ENCODE measurements at places on chromosomes 6 and 20.

DNA sequence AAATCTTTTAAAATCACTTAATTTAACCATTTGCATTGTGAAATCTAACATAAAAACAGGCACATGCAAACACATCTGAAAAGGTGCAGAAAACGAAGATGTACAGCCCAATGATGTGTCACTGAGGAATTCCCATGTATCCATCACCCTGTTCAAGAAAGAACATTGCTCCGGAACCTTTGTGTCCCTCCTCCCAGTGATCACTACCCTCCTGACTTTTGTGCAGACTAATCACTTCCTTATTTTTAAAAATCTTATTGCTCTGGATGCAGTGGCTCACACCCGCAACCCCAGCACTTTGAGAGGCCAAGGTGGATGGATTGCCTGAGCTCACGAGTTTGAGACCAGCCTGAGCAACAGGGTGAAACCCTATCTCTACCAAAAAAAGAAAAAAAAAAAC is 14.6 kb downstream of the GINS1 start:
- DNase-seq = no peak

GRCh38 chr20:24629668-24630067 is 160.2 kb downstream of the SYNDIG1 start:
- no peak for DNase-seq

- DNase-seq = no peak
Measured at GRCh38 chr6:33592595-33593413, 12.7 kb upstream of the BAK1 start.

GRCh38 chr20:4972506-4973251 is 28.6 kb downstream of the SLC23A2 start:
- DNase-seq = no peak

DNA sequence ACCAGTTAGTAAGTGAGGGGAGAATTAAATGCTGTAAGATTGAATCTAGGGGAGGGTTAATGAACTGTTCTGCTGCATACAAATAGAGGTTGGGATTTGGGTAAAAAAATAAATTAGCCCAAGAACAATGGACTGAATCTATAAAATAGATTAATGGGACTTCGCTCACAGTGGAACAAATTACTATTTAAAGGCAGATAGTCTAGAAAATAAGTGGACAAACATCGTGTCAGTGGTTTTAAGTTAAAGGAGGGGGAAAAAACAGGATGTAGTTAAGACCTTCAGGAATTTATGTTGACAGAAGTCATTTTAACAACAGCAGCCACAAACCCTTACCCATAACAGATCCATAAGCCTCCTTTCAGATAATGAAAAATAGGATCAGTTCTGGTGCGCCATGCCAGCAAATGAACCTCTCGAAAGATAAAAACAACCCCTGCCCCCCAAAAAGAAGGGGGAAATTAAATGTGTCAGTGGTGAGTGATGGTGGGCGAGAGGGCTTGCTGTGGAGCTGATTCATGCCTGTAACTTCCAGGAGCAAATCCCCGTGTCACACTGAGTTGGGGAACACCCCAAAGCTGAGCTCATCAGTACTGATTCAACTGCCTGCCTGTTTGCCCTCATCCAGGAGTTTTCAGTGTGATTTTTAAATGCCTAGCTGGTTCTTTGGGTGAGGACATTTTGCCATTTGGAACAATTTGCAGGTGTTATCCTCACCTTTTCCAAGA is 86.8 kb downstream of the PPP1R14C start:
- DNase-seq = no peak

GRCh38 chr6:5379647-5380242 is 118.4 kb downstream of the FARS2 start:
- DNase-seq = peak; percentile 59

- no peak for DNase-seq
Measured at GRCh38 chr6:155352130-155352420, 37.8 kb upstream of the TFB1M start.

GRCh38 chr6:109660526-109661320 is 30.3 kb downstream of the AK9 start:
- DNase-seq = no peak

DNA sequence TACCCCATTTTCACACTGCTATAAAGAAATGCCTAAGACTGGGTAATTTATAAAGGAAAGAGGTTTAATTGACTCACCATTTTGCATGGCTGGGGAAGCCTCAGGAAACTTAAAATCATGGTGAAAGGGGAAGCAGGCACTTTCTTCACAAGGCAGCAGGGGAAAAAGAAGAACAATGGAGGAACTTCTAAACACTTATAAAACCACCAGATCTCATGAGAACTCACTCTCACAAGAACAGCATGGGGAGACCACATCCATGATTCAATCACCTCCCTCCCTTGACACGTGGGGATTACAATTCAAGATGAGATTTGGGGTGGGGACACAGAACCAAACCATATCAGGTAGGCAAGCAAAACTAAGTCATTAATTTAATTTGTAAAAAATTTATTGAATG is 343.2 kb downstream of the FRK start:
- DNase-seq = no peak

DNA sequence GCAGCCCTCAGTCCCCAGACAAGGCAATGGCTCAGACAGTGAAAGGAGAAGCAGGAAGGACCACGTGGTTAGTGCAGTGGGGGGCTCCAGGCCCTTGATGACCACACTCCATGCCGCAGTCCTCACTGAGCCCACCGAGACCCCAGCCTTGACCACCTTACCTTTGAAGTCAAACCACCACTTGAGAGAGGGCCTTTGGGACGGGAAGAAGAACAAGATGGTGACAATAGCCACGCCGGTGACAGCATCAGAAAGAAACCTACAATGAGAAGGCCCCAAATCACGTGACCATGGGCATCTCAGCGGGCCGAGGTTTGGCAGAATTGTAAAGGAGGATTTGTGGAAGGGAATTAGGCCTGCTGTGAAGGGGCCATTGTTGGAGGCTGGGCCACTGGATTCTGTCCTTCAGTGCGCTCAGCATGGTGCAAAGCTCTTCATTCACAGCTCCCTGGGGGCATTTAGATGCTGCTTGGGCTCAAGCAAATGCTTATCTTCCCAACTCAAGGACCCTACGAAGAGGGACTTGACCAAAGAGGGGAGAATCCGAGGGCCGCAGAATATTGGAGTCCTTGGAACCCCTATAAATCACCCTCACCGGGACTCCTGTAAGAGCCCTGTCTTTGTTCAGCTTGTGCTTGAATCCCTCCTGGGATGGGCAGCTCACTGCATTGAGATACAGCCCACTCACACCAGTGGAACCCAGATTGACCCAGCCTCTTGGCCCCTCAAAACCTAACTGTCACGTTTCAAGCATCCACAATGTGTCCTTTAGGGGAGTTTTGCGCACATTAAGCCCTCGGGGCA is 33.2 kb upstream of the OCSTAMP start:
- no peak for DNase-seq

DNA sequence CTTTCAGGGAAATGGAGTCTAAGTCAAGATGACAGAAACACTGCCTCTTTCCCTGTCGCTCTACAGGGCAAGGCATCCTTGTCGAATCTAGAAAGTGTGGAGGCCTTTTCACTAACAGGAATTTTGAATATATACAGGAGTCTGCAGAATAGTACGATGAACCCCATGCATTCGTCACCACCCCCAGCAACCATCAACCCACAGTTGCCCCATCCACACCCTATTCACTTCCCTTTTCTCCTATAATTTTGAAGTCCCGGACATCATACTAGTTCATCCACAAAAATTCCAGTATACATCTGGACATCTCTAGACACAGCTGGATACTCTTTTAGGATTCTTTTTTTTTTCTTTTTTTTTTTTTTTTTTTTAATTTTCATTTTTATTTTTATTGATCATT is 80.7 kb upstream of the RIN2 start:
- no peak for DNase-seq

GRCh38 chr6:4637691-4638433 is 138.3 kb upstream of the CDYL start:
- DNase-seq = peak; percentile 81

GRCh38 chr20:64277571-64278316 is 22.2 kb downstream of the PCMTD2 start:
- DNase-seq = no peak

- DNase-seq = no peak
Measured at GRCh38 chr6:44668391-44668930, 281.0 kb downstream of the CDC5L start.

- DNase-seq = no peak
Measured at GRCh38 chr6:15247500-15248450, 1.9 kb downstream of the JARID2 start.

DNA sequence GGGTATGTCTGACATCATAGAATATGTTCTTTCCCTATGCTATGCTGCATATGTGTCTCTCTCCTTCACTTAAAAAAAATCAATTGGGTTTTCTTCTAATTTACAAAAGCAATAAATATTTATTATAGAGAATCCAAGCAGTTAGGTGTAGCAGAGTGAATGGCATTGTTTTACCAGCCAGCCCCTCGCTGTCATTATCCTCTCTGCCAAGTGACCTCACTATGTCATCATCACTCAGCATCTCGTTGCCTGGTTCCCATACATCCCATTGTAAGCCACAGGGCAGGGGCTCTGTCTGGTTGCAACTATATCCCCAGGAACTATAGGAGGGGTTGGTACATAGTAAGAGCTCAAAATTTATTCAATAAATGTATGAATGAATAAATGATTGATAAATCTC is 31.3 kb downstream of the KIAA0319 start:
- DNase-seq = no peak

- peak; percentile 48 for DNase-seq
Measured at GRCh38 chr20:10427060-10427692, 6.8 kb downstream of the MKKS start.

DNA sequence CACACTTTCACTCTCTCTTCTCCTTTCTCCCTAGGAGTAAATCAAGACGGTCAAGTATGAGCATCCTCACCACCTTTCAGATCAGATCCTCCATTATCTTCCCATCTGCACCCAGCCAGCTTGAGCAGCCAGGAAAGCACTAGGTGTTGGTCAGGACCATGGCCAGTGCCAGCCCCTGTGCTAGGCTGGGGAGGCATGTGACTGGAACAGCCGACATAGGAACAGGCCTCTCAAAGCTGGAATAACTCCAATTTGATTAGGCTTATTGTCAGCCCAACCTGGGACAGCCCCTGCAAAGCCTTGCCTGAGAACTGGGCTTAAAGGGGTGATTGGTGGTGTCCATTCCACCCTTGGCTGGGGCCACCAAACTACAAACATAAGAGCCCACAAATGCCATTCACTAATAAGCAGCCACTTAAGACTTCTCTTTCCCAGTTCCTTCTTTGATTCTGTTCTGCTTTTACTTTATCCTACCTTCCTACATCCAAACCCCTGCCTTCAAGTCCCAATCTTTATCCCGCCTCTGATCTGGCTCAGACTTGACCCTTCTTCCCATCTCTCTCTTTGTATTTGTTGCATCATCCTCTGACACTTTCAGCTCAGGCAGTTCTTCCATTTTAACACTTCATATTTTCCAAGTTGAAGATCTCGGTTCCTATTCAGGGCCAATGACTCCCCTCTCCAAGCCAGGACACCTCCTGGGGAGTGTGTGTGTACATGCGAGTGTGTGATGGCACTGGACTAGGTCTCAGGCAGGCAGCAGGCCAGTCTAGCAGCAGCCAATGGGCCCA is 4.5 kb upstream of the TREM2 start:
- DNase-seq = peak; percentile 11

DNA sequence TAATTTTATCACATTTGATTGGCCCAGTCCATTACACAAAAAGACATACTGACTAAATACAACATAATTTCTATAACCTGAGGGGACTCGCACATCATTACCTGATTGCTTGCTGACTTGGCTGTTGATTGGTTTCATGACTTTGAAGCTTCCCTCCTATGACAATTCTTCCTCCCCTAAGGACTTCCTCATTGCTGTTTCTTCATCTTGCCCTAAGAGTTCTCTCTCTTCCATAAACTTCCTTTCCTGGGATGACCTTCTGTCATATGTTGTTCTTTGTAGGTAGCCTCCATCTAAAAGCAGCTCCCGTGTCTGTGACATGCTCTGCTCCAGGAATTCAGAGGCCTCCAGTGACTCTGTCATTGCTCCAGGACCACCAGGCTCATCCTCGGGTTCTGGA is 22.6 kb downstream of the RSPH3 start:
- DNase-seq = no peak

DNA sequence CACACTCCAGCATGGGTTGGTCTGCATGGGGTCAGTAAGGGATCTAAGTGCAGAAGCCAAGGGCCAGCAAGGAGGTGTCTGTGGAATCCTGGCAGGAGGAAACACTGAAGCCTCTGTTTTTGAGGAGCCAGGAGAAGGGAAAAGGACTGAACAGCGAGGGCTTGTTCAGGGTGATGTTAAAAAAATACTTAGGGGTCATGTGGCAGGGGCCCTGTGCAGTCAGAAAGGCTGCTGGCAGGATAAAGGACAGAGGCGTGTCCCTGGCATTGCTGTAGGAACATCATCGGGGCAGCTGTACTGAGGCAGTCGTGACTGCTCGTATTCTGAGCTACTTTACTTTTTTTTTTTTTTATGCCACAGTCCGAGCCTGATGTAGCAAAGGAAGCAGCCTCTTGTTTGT is 127.1 kb upstream of the ZFP64 start:
- DNase-seq = no peak

DNA sequence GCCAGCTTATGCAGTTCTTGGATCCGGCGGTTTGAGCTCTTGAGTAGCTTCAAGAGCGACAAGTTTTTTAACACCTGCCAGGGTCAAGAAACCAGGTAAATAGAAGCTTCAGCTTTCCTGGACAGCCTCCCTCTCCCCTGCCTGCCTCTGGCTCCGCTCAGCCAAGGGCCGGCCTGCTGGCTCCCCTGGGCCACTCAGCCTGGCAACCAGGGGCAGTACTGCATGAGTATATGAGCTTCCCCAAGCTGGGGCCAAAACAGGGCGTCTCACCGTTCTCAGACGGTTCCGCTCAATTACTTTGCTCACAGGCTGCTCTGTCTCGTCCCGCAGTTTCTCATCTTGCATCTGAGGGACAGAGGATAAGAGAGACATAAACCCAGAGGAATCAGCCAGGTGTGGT is 856 bp downstream of the TP53TG5 start:
- no peak for DNase-seq

GRCh38 chr6:22068561-22069305 is 228.1 kb downstream of the PRL start:
- no peak for DNase-seq

DNA sequence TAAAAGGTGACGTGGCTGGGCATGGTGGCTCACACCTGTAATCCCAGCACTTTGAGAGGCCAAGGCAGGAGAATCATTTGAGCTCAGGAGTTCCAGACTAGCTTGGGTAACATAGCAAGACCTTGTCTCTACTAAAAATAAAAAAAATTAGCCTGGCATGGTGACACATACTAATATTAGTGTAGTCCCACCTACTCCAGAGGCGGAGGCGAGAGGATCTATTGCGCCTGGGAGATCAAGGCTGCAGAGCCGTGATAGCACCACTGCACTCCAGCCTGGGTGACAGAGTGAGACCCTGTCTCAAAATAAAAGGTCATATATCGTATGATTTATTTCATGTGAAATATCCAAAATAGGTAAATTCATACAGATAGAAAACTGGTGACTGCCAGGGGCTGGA is 132.5 kb downstream of the SLC16A10 start:
- DNase-seq = no peak

- DNase-seq = peak; percentile 22
Measured at GRCh38 chr20:16423311-16424212, 149.7 kb downstream of the KIF16B start.

- DNase-seq = no peak
Measured at GRCh38 chr6:148203970-148204369, 138.7 kb upstream of the SASH1 start.

All from kidney capillary endothelial cell (primary cell).